ENCODE measurements at places on chromosomes 1 and 21.

DNA sequence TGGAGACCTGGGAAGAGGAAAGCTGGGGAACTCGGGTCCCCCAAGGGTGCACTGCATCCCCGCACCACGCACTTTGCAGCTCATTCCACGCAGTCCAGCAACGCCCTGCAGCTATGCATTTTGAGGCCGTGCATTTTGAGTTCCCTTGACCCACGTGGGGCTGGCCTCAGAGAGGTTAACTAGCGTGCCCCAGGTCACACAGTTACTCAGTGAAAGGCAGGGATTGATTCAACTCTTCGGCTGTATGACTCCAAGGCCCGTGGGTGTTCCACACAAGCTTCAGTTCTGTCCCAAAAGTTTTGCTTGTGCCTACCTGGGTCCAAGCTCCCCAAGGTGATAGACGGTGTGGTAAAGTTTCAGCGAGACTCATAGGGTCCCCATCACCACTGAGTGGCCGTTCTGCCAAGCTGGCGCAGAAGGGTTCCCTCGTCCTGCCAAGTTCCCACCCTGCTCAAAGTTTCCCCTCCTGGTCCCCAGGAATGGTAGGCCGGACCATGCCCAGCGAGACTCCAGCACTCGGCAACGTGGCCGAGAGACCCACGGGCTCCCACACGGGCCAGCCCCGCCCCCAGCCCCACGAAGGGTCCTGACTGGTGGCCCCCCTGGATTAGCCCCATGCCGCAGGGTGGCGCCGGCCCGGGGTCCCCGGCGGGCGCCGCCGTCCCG is 611 bp downstream of the HSPG2 start:
- DNase-seq, result peak; percentile 8

DNA sequence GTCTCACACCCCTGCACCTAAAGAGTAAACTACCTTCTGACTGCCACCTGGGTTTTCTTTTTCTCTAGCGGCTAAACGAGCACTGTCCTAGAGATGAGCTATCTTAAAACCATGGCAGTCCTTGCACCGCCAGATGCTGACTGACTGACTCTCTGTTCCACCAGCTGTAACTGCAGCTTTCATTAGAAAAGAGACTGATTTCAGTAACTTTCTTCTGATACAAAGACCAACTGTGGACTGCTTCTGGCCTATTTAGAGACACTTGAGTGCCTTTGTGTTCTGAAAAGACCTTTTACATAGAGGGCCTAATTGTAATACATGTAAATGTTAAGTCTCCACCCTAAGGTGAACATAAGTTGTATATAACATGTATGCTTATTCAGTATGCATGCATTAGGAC is 152.5 kb downstream of the DISC1 start:
- no peak for DNase-seq

GRCh38 chr1:237353918-237354317 is 311.9 kb downstream of the RYR2 start:
- DNase-seq, result no peak

GRCh38 chr1:24111262-24111995 is 506 bp downstream of the MYOM3 start:
- DNase-seq, result no peak

DNA sequence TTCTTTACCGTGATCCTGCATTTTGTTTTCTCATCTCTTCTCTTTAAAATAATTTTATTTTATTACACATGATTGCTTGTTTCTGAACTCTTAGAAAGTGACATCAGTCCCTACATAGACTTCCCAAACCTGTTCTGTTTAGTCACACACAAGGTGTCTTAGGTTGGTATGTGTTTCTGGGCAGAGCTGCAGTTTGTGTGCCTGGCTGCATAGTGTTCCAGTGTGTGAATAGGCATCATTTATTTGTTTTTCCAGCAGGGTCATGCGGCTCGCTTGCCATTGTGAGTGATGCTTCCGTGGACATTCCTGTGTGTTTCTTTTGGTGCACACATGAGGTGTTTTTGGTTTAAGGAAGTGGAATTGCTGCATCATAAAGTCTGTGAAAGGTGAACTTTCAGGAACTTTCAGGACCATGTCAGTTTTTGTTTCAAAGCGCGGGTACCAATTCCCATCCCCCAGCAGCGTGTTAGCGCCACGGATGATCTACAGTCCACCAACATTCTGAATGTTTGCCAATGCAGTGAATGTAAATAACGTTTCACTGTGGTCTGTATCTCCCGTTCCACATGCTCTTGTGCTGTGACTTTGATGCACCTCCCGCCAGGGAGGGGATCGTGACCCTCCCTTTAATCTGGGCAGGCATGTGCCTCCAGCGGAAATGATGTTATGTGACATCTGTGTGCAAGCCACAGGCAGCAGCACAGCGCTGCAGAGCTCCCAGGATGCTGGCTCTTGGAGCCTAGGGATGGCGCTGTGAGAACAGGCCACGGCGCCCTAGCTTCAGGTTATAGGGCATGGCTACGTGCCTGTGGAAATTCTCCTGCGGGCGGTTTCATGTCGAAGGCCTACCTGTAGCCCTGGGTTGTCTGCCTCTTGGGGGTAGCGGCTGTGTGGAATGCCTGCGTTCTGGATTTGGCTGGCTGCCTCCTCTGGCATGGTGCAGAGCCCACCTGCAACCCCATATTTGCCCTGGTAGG is 144.6 kb upstream of the COL6A1 start:
- DNase-seq, result no peak

GRCh38 chr1:235972311-235972689 is 92.6 kb downstream of the NID1 start:
- no peak for DNase-seq

- no peak for DNase-seq
Observed at GRCh38 chr1:83552820-83553219, 446.1 kb downstream of the TTLL7 start.

- DNase-seq, result no peak
Observed at GRCh38 chr1:240831922-240832321, 220.0 kb upstream of the GREM2 start.

DNA sequence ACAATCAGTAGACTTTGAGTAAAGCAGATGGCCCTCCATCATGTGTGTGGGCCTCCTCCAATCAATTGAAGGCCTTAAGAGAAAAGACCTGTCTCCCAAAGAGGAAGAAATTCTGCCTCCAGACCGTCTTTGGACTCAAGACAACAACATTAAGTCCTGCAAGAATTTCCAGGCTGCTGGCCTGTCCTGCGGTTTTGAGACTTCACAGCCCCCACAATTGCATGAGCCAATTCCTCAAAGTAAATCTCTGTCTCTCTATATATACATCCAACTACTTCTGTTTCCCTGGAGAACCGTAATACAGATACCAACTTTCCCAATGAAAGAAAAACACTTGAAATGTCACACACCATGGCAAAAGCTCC is 16.4 kb downstream of the REG4 start:
- no peak for DNase-seq

DNA sequence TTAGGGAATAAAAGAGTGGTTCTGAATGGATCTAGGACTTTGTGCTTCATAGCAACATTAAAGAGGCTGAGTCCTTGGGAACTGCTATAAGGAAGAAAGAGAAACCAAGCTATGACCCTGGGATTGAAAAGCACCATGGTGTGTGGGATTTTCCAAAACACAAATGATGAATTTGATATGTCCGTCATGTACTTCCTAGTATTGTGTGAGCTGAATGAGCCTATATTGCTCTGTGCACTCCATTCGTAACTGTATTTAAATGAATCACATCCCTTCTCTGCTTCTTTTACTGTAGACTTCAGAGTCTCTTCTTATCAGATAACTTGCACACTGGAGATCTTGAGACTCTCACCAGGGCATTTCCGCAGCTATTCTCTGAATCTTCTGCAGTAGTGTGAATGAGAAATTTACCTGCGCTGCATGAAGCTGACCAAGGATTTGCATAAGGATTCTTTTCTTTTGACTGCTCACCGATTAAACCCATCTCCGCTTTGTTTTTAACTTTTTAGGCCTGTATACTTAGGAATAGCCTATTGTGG is 23.1 kb upstream of the OR10J4 start:
- DNase-seq, result no peak

Measured in activated naive CD4-positive, alpha-beta T cell treated with Interleukin-2 at 50 U/mL for 16 hours (primary cell).